Pancreas (tissue), 10 donors: ENCODE measurements at places on chromosomes 16 and 17.

GRCh38 chr17:66777689-66778225 lies 57.2 kb upstream of the CACNG5 start:
- DNase-seq: no peak

- DNase-seq: no peak
Measured at GRCh38 chr16:29791845-29792807, 1.6 kb downstream of the KIF22 start.

- no peak for DNase-seq
Measured at GRCh38 chr17:72145962-72146361, 25.1 kb downstream of the SOX9 start.

GRCh38 chr16:78240459-78241222 lies 141.2 kb downstream of the WWOX start:
- DNase-seq: peak; percentile 51

DNA sequence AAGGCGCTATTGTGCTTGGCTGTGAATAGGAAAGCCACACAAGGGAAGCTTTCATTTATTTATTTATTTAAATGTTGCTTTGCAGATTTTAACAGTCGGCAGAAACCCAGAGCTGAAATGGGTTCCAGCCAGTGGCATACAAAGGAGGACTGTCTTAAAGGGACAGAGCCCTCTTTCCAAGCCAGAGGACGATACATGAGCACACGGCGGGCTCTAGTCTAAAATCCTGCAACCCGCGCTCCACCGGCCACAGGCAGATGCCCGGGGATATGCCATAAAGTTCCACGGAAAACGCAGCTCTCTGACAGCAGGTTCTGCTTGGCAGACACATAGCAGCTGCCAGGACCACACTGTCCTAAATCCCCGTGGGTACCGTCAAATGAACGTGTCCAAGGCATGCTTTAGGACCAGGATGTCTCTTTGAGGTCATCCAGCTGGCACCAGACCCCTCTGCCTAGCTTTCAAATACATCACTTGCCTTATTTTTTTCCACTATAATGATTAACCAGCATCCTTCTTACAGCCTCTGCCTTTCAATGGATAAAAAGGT lies 64.6 kb downstream of the CYTH1 start:
- DNase-seq: no peak

DNA sequence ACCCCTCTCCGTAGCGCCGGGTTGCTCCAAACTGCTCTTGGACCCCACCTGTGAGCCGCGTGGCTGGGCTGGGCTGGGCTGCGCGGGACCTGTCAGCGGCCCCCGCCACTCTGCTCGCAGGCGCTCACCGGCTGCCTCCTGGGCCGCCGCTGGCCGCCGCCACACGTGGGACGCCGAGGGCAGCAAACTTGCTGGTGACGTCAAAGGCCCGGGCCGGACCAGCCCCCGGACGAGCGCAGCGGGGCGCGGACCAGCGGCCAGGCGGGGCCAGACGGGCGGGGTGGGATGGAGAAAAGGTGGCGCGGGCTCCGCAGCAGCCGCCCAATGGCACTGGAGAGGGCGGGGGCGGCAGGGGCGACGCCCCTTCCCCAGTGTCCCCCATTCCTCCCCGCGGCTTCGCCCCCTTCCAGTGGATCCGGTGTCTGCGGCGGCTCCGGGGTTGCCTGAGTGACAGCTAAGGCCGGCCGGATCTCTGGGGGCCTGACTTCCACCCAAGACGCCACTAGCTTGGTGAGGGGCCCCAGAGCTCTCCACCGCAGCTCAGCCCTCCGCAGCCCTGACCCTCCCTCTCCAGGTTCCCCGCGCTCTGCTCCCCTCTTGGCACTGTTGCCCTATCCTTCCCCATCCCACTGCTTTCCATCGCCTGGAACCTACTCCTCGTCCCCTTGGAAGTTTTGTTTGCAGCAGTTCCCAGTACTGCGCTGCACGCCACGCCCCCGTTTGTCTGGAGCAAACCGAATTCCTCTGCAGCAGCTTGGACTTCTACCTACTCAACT lies at the start of gene HS3ST3A1:
HS3ST3A1 (minus strand) TSS at position 154 of the 776 bp plus-strand sequence. CDS start 800 bp downstream, outside the sequence.
- DNase-seq: peak; percentile 70

GRCh38 chr17:28950017-28950751 lies 1.1 kb downstream of the PHF12 start:
- DNase-seq: peak; percentile 90

GRCh38 chr16:24002619-24003018 lies 166.8 kb downstream of the PRKCB start:
- no peak for DNase-seq

DNA sequence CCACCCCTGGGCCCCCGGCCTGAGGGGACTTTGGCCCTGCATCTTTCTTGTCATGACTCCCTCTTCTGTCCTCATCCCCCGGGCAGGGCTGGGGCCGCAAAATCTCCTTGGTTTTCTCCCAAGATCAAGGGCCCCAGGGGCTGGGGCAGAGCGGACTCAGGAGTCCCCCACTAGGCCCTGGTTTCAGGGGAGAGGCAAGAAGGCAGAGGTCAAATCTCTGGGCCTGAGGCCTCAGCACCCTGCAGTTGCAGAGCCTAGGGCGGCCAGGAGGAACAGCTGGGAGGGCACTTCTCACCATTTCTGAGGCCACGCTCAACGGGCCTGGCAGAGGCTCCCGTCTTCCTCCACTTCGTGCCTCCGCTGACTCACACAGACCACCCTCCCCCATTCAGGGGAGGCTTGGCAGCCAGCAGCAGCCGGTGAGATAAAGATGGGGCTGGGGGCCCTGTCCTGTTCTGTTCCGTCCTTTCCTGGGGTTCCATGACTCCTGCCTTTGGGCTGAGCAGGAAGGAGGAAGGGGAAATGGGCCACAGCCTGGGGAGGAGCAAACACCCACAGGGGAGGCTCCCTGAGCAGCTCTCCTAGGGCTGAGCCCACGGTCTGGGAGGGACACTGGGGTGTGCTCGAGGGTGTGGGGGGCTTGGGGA lies 12.4 kb downstream of the ZSCAN10 start:
- DNase-seq: no peak

GRCh38 chr16:83977056-83977815 lies 9.2 kb downstream of the NECAB2 start:
- peak; percentile 26 for DNase-seq

GRCh38 chr17:34725725-34726124 lies 146.3 kb downstream of the TMEM132E start:
- DNase-seq: no peak

GRCh38 chr16:69270831-69271230 lies 40.3 kb upstream of the VPS4A start:
- no peak for DNase-seq

DNA sequence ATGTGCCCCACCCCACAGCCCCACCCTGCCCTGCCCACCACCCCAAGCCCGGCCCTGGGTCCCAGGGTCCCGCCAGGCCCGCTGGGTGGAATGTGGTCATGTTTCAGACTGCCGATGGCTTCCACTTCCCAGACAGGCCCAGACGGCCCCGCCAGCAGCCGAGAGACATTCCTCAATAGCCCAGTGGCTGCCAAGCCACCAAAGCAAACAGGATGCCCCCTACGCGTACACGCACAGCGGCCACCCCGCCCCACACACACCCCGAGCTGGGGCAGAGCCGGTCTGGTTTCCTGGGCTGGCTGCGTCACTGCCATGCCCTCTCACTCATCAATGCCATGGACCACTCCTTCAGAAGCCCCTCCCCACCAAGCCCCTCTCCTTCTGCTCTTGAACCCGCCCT lies 1.2 kb upstream of the KRT17 start:
- no peak for DNase-seq

DNA sequence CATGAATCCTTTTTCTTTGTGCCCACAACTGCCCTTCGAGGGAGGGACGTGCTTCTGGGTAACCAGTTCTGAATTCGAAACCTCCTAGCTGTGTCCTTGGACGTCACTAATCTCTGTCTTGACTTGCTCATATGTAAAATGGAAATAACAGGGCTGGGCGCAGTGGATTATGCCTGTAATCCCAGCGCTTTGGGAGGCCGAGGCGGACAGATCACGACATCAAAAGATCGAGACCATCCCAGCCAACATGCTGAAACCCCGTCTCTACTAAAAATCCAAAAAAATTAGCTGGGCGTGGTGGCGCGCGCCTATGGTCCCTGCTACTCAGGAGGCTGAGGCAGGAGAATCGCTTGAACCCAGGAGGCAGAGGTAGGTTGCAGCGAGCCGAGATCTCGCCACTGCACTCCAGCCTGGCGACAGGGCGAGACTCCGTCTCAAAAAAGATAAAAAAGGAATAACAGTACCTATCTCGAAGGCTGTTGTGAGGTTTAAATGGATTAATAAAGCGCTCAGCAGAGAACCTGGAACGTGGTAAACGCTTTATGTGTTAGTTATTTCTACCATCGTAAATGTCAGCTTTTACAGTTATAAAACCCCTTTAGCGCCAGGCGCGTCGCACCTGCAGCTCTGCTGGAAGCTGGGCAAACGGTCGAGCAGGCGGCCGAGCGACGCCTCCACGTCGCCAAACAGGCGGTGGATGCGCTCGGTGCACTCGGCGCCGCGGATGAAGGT lies 641 bp downstream of the COG8 start:
- no peak for DNase-seq

- DNase-seq: no peak
Measured at GRCh38 chr17:652314-652713, 62.3 kb downstream of the VPS53 start.

GRCh38 chr17:50207315-50207714 lies 5.9 kb upstream of the COL1A1 start:
- DNase-seq: no peak

DNA sequence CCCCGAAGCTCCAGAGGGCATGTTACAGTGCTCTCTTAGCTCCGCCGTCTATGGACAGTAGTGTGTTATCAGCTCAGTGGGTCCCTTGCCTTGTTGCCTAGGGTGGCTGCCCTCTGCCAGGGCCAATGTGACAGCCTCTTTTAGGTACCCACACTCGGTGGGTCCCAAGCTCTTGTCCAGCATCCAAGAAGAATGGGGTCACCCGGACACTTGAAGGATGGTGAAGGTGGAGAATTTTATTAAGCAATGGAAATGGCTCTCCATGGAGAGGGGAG lies 57.0 kb downstream of the RNF213 start:
- DNase-seq: no peak

DNA sequence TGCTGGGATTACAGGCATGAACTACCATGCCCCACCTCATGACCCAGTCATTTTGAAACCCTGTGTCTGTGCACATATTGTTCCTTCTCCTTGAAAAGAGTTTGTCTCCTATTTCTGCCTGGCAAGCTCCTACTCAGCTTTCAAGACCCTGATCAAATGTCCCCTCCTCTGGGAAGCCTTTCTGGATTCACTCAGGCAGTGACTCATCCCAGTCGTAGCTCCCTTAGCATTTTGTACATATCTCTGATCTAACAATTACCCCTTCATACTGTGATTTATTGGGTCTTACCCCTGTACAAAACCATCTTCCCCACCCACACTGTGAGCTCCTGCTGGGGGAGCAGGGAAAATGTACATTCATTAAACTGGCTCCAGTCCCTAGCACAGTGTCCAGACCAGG lies 18.1 kb upstream of the ABCC12 start:
- DNase-seq: no peak

DNA sequence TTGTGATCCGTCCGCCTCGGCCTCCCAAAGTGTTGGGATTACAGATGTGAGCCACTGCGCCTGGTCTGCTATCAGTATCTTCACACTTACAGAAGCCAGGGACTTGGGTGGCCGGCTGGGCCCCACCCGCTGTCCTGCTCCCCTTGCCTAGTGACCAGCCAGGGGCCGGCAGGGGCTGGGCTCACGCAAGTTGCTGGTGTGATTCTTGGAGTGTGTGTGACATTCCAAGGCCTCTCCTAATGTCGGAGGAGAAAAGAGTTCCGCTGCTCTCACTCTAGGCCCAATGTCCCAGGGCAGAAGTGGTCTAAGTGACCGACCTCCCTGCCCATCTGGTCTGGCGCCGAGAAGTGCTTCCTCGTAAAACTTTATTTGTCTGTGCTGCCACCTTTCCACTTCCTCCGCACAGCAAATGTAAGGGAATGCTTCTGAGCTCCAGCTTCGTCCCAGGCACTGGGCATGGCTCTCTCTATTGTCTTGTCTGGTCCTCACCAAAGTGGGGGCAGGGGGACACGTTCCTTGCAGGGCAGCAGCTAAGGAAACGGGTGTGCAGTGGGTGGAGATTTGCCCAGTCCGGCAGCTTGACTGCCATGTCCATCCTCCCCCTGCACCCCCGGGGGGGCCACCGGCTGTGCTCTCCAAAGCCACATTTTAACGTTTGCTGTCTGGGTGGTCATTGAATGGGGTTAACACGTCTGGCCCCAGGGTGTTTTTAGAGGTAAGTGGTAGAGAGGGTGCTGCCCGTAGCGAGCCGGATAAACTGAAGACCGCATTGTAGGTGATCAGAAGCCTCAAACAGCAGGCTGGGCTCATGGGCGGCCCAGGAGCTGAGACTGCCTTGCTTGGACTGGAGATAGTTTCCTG lies 7.8 kb upstream of the GSE1 start:
- no peak for DNase-seq

DNA sequence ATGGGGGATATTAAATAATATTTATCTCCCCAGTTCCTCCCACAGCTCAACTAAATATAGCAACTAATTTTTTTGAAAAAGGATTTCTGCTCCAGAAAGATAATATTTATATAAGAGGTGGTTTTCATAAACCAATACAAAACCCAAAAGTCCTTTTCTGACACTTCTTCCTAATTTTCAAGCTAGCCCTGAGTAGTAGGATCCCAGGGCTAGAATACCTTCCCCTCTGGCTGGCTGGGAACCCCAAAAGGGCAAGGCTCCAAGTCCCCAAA lies 1.3 kb downstream of the ATP2A3 start:
- DNase-seq: no peak

DNA sequence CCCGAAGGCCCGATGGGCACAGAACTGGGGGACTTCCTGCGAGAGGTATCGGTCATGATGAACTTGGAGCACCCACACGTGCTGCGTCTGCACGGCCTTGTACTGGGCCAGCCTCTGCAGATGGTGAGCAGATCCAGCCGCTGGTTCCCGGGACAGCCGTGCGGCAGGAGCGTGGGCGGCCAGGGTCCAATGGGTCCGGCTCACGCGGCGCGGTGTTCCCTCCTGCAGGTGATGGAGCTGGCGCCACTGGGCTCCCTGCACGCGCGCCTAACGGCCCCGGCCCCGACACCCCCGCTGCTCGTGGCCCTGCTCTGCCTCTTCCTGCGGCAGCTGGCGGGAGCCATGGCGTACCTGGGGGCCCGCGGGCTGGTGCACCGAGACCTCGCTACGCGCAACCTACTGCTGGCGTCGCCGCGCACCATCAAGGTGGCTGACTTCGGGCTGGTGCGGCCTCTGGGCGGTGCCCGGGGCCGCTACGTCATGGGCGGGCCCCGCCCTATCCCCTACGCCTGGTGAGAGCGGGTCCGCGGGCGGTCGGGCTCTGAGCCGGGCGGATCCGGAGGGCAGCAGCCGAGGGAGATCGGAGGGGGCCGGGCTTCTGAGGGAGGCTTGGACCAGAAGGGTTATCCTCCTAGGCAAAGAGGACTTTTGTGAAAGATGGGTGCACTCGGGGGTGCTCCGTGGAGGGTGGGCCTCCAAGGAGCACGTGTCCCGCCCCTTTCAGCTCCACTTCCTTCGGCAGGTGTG lies 3.0 kb downstream of the TNK1 start:
- no peak for DNase-seq

GRCh38 chr17:72498364-72499210 lies 377.8 kb downstream of the SOX9 start:
- DNase-seq: no peak

- DNase-seq: no peak
Measured at GRCh38 chr17:56638591-56639051, 45.1 kb downstream of the NOG start.

GRCh38 chr16:50001144-50001543 lies 23.9 kb upstream of the CNEP1R1 start:
- DNase-seq: no peak

GRCh38 chr17:59826706-59827453 lies 65.9 kb downstream of the TUBD1 start:
- no peak for DNase-seq
